ENCODE measurements at places on chromosomes 7 and 10. TPM values are rescaled to one million over a fixed set of nuclear protein-coding genes. Genes with fewer than 3 reads are reported as not detected.

- DNase-seq, result no peak
- no peaks in the 10 kb centered on the region for H3K4me1 ChIP-seq
- H3K36me3 ChIP-seq, result peaks cover 20% of the 10 kb centered on the region
- H3K4me3 ChIP-seq, result no peak overlapping the region
Observed at GRCh38 chr7:102472126-102473041, 6.3 kb downstream of the POLR2J start.

GRCh38 chr7:86914551-86914950 lies 144.9 kb downstream of the ELAPOR2 start:
- DNase-seq, result peak; percentile 37
- no peaks in the 10 kb centered on the region for H3K27me3 ChIP-seq
- H3K4me1 ChIP-seq, result no peaks in the 10 kb centered on the region
- H3K27ac ChIP-seq, result no peak overlapping the region
- no peaks in the 10 kb centered on the region for H3K36me3 ChIP-seq
- H3K4me3 ChIP-seq, result no peak overlapping the region

DNA sequence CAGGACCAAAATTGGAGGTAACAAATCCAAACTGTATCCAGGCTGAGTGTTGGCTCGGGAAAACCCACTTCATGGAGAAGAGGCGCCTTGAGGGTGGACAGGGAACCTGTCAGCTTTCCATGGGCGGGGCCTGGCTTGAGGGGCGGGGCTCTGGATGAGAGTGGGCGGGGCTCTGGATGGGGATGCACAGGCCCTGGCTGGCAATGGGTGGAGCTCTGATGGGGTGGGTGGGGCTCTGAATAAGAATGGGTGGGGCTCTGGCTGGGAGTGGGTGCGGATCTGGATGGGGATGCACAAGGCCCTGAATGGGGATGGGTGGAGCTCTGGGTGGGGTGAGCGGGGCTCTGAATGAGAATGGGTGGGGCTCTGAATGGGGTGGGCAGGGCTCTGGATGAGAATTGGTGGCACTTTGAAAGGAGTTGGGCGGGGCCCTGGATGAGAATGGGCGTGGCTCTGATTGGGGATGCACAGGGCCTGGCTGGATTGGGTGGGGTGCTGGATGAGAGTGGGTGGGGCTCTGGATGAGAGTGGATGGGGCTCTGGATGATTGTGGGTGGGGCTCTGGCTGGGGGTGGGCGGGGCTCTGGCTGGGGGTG lies 96.6 kb upstream of the NPTX2 start:
- H3K27me3 ChIP-seq, result no peaks in the 10 kb centered on the region
- H3K36me3 ChIP-seq, result no peaks in the 10 kb centered on the region
- no peak overlapping the region for H3K4me3 ChIP-seq
- no peak overlapping the region for H3K27ac ChIP-seq
- DNase-seq, result no peak

Gene ZNF425
- 4.6 TPM for total RNA-seq

Gene NANOS1
- 1.2 TPM for total RNA-seq

DNA sequence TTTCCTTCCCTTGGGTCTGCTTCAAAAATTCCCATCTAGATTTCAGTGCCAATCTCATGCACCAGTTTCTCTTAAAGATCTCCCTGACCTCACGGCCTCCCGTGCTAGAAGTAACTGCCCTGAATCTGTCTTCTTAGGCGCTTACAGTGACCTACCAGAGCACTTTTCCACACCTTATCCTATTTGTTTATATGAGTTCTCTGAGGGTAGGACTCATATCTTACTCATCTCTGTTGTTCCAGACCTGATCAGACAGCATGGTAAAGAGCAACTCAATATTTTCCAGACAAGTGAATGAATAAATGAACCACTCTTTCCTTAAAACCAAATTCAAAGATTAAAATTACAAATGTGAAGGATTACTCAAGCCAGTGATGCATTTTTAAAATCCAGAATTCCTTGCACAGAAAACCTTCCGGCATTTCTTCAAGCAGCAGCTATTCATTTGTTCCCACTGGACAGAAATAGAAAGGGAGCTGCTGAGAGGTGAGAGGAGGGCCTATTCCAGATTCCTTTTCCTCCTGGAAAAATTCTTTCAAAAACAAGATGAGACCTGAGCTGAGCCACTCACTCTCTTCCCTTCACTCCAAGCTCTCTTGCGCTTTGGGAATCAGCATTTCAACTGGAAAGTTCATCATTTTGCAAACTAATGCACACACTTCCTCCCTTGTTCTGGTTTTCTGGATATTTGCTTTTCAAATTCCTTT lies 94.6 kb downstream of the ELMO1 start:
- H3K36me3 ChIP-seq, result no peaks in the 10 kb centered on the region
- H3K4me1 ChIP-seq, result no peaks in the 10 kb centered on the region
- H3K27me3 ChIP-seq, result no peaks in the 10 kb centered on the region
- no peak for DNase-seq
- H3K4me3 ChIP-seq, result no peak overlapping the region

Gene INHBA
- total RNA-seq, result 4.1 TPM

Gene TFR2
- total RNA-seq, result not detected

DNA sequence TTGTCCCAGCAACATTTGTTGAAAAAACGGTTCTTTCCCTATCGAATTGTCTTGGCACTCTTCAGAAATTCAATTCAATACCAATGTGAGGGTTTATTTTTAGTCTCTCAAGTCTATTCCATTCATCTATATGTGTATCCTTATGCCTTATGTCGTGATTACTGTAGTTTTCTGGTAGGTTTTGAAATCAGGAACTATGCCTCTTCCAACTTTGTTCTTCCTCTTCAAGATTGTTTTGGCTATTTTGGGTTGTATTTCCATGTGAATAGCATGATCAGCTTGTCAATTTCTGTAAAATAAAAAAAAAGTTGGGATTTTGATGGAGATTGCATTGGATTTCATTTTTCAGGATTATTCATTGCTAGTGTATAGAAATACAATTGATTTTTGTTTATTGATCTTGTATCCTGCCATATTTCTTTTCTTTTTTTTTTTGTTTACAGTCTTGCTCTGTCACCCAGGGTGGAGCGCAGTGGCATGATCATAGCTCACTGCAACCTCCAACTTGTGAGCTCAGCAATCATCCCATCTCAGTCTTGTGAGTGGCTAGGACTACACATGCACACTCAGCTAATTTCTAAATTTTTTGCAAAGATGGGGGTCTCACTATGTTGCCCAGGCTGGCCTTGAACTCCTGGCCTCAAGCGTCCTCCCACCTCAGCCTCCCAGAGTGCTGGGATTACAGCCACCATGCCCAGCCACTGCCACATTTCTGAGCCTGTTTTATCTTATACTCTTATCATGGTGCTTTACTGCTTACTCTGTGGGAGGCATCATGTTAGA lies 46.2 kb upstream of the MKLN1 start:
- H3K27ac ChIP-seq, result no peak overlapping the region
- no peaks in the 10 kb centered on the region for H3K27me3 ChIP-seq
- DNase-seq, result no peak
- H3K36me3 ChIP-seq, result no peaks in the 10 kb centered on the region
- H3K4me3 ChIP-seq, result no peak overlapping the region

GRCh38 chr10:97047788-97048187 lies 138.0 kb downstream of the SLIT1 start:
- peaks cover 8% of the 10 kb centered on the region for H3K27me3 ChIP-seq
- no peaks in the 10 kb centered on the region for H3K36me3 ChIP-seq
- H3K4me3 ChIP-seq, result no peak overlapping the region
- H3K27ac ChIP-seq, result no peak overlapping the region
- no peak for DNase-seq

GRCh38 chr10:119364645-119365600 lies 157.6 kb downstream of the GRK5 start:
- H3K4me3 ChIP-seq, result no peak overlapping the region
- H3K27me3 ChIP-seq, result no peaks in the 10 kb centered on the region
- peaks cover 52% of the 10 kb centered on the region for H3K4me1 ChIP-seq

GRCh38 chr7:103343758-103344452 lies 662 bp downstream of the DNAJC2 start:
- peak overlapping the region; percentile 63 for H3K4me3 ChIP-seq
- H3K27me3 ChIP-seq, result no peaks in the 10 kb centered on the region
- DNase-seq, result peak; percentile 37

Gene SPDYE1
- total RNA-seq, result under 0.01 TPM

DNA sequence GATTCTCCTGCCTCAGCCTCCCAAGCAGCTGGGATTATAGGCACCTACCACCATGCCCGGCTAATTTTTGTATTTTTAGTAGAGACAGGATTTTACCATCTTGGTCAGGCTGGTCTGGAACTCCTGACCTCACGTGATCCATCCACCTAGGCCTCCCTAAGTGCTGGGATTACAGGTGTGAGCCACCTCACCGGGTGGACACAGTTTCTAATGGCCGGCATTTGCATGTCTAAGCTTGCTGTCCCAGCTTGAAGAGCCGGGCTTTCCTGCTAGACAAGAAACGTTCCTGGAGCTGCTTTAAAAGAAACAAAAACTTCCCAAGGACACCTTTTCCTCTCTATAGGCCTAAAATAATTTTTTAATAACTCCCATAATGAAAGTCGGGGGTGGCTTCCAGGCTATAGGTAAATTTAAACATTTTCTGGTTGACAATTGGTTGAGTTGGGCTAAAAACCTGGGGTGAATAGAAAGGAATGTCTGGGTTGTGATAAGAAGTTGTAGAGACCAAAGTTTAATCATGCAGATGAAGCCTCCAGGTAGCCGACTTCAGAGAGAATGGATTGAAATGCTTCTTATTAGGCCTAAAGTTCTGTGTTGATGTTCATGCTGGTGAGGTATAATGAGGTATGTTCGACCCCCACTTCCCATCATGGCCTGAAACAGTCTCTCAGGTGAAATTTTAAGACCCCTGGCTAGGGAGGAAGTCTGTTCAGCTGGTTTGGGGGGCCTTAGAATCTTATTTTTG lies 8.8 kb downstream of the ACADSB start:
- no peak for DNase-seq
- H3K4me1 ChIP-seq, result no peaks in the 10 kb centered on the region
- no peak overlapping the region for H3K4me3 ChIP-seq
- H3K27me3 ChIP-seq, result no peaks in the 10 kb centered on the region
- H3K27ac ChIP-seq, result no peak overlapping the region

DNA sequence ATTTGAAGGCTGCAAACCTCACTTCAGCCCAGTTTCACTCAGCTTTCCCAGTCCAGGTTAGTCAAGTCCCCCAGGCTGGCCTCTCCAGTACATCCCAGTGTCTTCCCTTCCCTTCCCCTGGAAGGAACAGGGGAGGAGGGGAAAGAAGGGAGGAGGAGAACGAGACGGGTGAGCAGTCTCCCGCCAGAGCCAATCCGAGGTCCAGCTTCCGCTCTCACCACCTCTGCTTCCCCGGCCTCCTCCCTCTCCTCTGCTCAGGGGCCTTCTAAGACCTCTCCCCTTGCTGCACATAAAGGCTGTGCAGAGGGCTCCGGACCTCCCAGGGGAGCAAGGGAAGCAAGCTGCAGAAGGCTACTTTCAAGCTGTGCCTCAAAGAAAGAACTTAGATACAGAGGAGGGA lies 4.1 kb downstream of the ATG9B start:
- H3K27me3 ChIP-seq, result peaks cover 39% of the 10 kb centered on the region
- H3K27ac ChIP-seq, result no peak overlapping the region
- no peak overlapping the region for H3K4me3 ChIP-seq
- H3K36me3 ChIP-seq, result no peaks in the 10 kb centered on the region

Gene NME8
- total RNA-seq, result not detected

DNA sequence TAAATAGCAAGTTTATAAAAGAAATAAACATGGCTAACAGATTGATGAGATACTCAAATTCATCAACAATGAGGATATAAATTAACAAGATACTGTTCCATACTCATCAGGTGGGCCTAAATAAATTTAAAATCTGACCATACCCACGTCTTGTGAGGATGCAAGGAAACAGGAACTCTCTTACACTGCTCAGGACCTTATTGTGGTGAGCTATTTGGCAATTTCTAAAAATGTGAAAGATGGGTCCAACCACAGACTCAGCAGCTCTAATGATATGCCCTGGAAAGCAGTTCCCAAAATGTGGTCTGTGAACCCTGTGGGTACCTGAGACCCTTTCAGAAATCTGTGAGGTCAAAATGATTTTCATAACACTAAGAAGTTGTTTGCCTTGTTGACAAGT lies 21.5 kb downstream of the RPP38 start:
- DNase-seq, result no peak
- no peaks in the 10 kb centered on the region for H3K27me3 ChIP-seq
- peaks cover 2% of the 10 kb centered on the region for H3K36me3 ChIP-seq
- H3K4me3 ChIP-seq, result no peak overlapping the region
- H3K27ac ChIP-seq, result no peak overlapping the region

DNA sequence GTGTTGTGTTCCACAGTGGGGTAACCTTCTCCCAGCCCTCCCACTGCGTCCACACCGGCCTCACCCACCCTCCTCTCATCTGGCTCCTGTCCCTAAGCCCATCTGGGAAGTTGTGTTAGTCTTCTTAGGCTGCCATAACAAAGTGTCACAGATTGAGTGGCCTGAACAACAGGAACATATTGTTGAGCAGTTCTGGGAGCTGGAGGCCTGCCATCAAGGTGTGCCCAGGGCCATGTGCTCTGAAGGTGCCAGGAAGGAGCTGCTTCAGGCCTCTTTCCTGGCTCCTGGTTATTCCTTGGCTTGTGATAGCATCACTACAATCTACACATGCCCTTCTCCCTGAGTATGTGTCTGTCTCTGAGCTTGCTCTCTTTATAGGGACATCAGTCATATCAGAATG lies 327.6 kb upstream of the COBL start:
- no peaks in the 10 kb centered on the region for H3K27me3 ChIP-seq
- no peak overlapping the region for H3K27ac ChIP-seq
- H3K36me3 ChIP-seq, result no peaks in the 10 kb centered on the region
- H3K4me1 ChIP-seq, result no peaks in the 10 kb centered on the region
- H3K4me3 ChIP-seq, result no peak overlapping the region
- DNase-seq, result no peak

- no peak overlapping the region for H3K27ac ChIP-seq
- no peak overlapping the region for H3K4me3 ChIP-seq
- peaks cover 31% of the 10 kb centered on the region for H3K36me3 ChIP-seq
Observed at GRCh38 chr10:98431016-98431415, 15.7 kb downstream of the HPS1 start.

- DNase-seq, result no peak
- no peak overlapping the region for H3K4me3 ChIP-seq
- H3K36me3 ChIP-seq, result no peaks in the 10 kb centered on the region
- no peak overlapping the region for H3K27ac ChIP-seq
Observed at GRCh38 chr10:104099941-104100340, 14.3 kb upstream of the COL17A1 start.

Gene AS3MT
- 8.1 TPM for total RNA-seq

- H3K27ac ChIP-seq, result no peak overlapping the region
- DNase-seq, result no peak
- H3K4me3 ChIP-seq, result no peak overlapping the region
- H3K36me3 ChIP-seq, result peaks cover 2% of the 10 kb centered on the region
- no peaks in the 10 kb centered on the region for H3K27me3 ChIP-seq
- H3K4me1 ChIP-seq, result no peaks in the 10 kb centered on the region
Observed at GRCh38 chr7:158726277-158726807, 21.7 kb upstream of the NCAPG2 start.

- no peak for DNase-seq
- H3K27me3 ChIP-seq, result no peaks in the 10 kb centered on the region
- no peak overlapping the region for H3K27ac ChIP-seq
- H3K4me1 ChIP-seq, result no peaks in the 10 kb centered on the region
Observed at GRCh38 chr10:116631871-116632295, 11.1 kb downstream of the PNLIPRP2 start.

DNA sequence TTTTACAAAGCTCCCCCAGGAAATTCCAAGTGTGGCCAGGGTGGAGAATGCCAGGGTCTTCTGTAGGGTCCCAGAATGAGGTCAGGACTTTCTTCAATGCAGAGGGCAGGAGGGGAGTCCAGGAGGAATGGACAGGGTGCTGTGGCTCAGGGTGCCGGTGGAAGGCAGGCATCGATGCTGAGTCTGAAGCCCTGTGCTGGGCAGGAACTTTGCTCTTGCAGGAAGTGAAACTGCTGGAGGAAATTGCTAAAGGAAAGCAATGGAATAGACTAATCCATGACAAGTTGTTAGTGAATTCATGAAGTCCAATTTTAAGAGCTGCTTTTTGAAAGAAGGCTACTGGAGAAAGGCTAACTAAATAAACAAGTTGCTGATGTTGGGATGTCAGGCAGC lies 14.8 kb downstream of the PTPRE start:
- no peak overlapping the region for H3K27ac ChIP-seq
- no peaks in the 10 kb centered on the region for H3K27me3 ChIP-seq
- H3K4me1 ChIP-seq, result peaks cover 2% of the 10 kb centered on the region
- no peak for DNase-seq
- no peaks in the 10 kb centered on the region for H3K36me3 ChIP-seq
